NCI-H1048 (cell line): ENCODE measurements at places on chromosomes 1 and 21.

GRCh38 chr1:9472386-9473031 is 66.8 kb upstream of the SLC25A33 start:
- no peak for DNase-seq

GRCh38 chr1:66134004-66134403 is 341.3 kb downstream of the PDE4B start:
- DNase-seq: no peak

DNA sequence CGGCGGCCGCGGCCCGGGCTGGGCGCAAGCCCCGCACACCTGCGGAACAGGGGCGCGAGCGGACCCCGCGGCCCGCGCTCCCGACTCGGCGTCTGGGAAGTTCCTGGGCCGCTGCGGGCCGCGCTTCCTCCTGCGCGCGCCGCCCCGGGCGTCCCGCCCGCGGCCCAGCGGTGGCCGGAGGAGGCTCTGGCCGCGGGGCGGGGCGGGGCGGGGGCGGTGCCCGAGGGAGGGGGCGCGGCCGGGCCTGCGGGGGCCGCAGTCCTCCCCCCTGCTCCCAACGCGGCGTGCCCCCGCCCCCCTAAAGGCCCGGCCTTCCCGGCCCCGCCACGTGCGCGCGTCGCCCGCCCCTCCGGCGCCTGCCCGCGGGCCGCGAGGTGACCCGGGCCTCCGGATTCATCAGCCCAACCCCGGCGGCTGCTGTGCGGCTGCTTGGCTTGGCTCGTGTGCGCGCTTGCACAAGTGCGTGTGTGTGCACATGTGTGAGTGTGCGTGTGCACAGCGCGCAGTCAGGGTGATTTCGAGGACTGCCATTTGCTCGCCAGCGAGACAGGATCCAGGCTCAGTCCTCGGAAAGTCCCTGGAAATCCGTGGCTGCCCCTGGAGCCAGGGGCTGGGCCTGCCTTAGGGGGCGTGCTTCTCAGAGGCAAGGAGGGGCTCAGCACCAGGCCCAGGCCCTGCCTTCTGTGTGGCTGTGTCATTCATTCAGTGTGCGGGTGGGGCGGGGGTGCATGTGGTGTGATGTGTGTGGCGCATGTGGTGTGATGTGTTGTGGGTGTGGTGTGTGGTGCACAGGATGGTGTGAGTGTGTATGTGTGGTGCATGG is at the start of gene C2CD2:
Gene C2CD2 (minus strand): TSS at position 188 of the 823 bp plus-strand sequence. CDS start 370 bp downstream, outside the sequence.
- no peak for DNase-seq

DNA sequence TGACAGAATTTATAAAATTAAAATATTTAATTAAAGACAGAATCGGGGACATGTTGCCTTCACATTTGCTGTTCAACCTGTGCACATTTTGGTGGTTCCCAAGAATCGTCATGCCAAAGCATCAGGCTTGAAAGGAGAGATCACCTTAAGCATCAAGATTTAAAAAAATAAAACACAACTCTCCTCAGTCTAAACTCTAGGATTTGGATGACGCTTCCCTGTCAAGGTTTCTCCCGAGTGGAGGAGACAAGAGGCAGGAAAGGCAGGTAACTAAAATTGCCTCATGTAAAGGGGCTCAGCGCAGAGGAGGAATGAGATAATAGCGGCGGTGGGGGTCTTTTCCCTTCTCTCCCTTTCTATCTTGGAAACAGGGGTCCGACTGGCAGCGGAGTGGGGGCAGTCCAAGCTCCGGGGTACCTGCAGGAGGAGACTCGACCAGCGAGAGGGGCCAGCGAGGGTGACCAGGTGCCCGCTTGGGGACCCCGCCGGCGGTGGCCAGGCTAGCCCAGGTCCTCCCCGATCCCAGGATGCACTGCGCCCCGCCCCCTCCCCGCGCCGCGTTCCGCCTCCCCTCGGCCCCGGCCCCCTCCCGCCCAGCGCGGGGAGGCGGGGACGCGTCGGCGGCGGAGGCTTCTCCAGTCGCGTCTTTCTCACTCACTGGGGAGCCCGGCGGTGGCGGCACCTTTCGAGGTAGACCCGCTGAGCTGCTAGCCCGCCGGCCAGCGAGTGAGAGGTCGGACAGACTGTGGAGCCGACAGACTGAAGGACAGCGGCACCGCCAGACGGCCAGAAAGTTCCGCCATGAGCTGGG is at the start of gene FNBP1L:
Gene FNBP1L (plus strand): TSS at position 638 of the 811 bp plus-strand sequence. CDS start 164 bp downstream, at position 802.
- peak; percentile 38 for DNase-seq

DNA sequence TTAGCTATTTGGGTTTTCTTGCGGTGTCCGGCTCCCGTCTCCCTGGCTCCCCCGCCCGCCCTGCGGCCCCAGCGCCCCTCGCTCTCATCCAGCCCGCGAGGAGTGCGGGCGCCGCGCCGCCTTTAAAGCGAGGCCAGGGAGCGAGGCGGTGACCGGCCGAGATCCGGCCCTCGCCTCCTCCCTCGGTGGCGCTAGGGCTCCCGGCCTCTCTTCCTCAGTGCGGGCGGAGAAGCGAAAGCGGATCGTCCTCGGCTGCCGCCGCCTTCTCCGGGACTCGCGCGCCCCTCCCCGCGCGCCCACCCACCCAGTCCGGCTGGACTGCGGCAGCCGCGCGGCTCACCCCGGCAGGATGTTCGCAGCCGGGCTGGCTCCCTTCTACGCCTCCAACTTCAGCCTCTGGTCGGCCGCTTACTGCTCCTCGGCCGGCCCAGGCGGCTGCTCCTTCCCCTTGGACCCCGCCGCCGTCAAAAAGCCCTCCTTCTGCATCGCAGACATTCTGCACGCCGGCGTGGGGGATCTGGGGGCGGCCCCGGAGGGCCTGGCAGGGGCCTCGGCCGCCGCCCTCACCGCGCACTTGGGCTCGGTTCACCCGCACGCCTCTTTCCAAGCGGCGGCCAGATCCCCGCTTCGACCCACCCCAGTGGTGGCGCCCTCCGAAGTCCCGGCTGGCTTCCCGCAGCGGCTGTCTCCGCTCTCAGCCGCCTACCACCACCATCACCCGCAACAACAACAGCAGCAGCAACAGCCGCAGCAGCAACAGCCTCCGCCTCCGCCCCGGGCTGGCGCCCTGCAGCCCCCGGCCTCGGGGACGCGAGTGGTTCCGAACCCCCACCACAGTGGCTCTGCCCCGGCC is 492 bp downstream of the HLX start:
- no peak for DNase-seq

DNA sequence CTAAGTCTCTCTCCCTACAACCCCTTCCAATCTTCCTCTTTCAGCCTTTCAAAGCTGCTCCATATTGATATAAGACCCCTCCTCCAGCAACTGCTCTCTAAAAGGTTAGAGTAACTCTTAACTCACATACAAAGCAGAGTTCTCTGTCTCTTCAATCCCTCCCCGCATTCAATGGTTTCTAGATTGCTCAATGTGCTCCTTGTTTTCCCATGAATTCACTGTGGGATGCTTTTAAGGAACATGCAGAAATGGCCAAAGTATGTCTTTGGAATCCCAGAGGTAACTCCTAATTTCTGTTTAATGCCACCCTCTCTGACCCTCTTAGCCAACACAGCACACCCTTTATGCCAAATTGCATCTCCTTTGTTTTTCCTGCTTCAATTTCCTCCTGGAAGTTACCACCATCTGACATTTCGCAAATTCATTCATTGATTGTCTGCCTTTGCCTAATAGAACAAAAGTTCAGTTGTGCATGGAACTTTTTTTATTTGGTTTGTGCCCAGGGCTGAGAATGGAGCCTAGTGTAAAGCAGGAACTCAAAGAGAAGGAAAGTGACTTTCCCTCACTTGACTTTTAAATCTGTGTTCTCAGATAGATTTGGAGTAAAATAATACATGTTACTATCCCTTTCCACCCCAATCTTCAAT is 172.7 kb upstream of the C8B start:
- DNase-seq: no peak

DNA sequence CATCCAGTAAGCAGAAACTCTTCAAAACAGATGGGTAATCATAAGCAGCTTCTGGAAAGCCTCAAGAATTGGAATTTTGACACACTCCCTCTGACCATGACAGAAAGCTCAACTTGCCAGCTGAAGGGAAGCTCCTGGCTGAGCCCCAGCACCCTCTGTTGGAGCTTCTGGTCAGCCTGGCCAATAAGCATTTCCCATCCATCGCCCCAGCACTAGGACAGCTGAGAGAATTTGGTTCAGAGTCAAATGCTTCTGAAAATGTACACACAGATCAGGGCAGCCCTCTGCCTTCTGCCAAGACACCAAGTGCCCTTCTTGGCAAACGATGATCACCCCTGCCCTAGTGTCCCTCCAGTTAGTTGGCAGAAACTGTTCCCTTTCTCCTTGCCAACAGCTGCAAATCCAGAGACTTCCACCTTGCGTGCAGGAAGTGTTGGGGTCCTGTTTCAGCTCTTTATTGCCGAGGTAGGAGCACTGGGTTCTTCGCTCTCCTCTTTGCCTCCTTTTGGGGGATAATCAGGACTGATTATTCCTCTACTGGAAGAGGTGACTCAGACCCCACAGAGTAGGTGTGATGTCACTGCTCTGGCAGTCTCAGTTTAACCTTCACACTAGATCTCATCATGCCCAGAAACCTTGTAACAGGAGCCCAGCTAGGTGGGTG is 11.9 kb downstream of the PIGV start:
- DNase-seq: no peak

DNA sequence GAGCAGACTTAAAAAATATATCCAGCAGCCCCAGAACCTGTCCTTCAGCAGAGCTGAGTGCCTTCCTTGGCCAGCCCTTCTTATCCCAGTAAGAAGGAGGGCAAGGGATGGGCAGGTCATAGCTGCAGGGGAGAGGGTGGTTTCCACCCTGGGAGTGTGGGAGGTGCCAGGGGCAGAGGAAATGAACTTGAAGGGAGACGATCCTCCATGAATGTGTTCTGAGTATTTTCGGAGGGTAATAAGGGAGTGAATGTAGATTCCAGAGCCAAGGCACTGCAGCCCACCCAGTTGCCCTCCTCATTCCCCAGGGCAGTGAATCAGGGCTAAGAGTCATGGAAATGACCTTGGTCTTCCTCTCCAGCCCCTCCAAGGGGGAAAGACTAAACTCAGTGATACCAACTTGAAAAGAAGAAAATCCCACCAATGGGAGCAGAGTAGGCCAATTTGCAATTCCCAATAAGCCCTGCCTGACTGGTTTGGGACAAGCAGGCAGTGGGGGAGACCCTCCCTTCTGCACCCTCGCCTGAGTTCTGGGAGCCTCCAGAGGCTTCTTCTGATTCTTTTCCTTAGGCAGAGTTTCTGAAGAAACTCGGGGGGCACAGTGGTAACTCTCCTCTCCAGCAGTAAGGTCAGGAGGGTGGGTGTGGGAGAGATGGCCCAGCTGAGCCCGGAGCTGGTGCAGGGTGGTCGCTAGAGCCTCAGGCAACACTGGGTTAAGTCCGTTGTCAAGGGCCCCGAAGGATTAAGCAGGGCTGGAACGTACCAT is 4.2 kb downstream of the MYOG start:
- DNase-seq: no peak

GRCh38 chr1:41496080-41497055 is 11.9 kb upstream of the EDN2 start:
- DNase-seq: no peak

DNA sequence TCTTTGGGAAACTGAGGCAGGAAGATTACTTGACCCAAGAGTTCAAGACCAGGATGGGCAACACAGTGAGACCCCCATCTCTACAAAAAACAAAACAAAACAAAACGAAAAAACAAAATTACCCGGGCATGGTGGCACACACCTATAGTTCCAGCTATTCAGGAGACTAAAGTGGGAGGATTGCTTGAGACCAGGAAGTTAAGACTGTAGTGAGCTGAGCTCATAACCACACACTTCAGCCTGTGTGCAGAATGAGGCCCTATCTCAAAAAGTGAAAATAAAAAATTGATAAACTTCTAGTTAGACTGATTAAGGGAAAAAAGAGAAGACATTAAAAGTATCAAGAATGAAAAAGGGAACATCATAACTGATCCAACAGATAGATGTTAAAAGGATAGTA is 154.0 kb downstream of the RHOU start:
- DNase-seq: no peak

DNA sequence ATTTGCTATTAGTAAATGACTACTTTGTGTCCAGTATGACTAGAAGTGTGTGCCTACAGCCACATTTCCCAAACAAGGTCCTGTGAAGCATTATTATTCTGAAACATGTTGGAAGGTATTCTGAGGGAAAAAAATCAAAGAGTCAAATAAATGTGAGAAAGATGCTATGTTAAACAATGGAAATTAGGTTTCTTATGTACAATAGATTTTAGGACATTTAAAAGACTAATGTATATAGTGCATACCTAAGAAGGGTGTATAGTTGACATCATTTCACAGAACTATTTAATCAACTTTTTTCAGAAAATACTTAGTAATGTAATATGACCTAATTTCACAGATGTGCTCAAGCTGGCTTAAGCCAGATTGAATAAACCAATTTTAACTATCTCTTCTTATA is 582.5 kb downstream of the USP25 start:
- no peak for DNase-seq

- DNase-seq: no peak
Measured at GRCh38 chr1:111164151-111164550, 24.1 kb downstream of the CEPT1 start.

- peak; percentile 16 for DNase-seq
Measured at GRCh38 chr1:156480411-156481192, 20.0 kb downstream of the MEF2D start.

GRCh38 chr1:243719476-243719875 is 130.6 kb downstream of the AKT3 start:
- DNase-seq: no peak

DNA sequence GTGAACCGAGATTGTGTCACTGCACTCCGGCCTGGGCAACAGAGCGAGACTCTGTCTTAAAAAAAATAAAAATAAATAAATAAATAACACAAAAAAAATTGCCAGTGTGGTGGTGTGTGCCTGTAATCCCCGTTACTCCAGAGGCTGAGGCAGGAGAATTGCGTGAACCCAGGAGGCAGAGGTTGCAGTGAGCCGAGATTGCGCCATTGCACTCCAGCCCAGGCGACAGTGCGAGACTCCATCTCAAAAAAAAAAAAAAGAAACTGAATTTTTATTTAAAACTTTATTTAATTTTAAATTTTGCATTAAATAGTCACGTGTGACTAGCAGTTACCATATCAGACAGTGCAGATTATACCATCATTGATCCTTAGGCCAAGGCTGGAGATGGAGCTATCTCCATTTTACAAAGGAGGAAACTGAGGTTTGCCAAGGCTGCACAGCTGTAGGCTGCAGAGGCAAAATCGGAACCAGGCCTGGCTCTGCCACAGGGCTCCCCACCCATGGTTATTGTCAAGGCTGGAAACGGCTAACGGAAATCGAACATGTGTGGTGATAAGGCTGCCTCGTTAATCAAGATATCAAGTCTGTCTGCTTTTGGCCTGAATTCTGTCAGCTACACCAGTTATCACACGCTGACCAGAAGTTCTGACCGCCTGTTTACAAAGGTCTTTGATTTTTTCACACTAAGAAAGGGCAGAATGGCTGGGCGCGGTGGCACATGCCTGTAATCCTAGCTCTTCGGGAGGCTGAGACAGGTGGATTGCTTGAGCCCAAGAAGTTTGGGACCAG is 20.5 kb downstream of the HSPG2 start:
- DNase-seq: no peak
